ENCODE measurements at places on chromosomes 4 and X.

DNA sequence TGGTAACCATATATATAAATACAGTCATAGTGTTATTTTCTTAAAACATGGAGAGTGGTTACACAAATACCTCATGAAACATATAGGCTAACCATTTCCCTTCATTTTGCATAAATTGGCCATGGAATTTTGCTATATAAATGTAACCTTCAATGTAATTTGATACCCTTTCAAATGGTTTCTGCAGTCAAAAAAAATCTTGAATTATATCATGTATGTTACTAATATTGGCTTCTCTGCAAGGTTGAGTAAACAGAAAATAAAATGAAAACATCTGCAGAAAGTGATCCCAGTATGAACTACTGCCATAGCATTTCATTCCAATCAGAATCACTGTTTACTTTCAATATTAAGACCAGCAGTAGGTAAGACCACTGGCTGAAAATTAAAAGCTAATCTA lies 1165.9 kb upstream of the TENM3 start:
- no peak for DNase-seq

- no peak for DNase-seq
These were observed 15.2 kb downstream of the EFNB1 start for GRCh38 chrX:68843992-68844391.

DNA sequence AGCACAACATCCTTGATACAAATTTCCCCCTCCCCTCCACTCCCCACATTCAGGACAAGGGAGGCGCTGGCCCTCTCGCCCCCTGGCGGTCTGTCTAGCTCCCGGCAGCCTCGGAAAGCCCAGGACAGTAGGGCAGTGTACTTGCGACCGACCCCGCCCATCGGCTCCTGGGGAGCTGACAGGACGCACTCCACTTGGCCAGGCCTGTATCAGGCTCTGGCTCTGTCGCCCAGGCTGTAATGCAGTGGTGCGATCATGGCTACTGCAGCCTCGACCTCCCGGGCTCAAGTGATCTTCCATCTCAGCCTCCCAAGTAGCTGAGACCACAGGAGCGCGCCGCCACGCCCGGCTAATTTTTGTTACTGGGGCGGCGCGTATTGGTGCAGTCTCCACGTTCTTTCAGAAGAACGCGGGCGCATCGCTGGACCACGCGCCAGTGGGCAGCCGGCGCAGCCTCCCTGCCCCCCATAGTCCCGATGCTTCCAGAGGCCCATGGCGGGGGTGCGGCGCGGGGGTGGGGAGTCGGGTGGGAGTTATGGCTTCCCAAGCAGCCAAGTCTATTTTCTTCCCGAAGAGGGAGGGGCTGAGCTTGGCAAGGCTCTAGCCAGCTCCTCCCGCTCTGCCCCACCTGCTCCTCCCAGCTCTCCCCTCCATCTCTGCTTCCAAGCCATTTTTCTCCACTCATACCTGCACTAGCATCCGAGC lies 7.8 kb upstream of the AKAP14 start:
- peak; percentile 22 for DNase-seq

- DNase-seq = no peak
These were observed 304.1 kb upstream of the HAND2 start for GRCh38 chr4:173834151-173834550.

DNA sequence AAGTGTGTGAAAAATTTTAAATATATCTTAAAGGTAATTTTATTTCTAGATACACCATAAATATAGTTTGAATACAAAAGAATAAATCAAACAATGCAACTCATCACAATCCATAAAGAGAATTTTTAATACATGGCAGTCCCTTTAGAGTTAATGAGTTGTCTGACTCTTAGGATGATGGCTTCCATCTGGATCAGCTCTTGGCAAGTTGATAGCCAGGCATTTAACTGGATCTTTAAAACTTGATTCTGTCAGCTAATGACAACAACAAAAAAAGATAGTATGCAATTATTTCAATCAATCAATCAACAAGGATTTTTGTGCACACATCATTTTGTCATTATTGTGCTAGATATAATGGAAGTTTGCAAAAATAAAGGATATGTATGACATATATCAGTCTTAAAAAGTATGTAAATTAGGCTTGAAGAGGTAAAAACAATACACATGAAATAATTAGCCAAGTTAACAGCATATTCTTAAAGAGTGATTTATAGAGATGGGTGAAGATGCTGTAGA lies 174.9 kb upstream of the PCDH18 start:
- no peak for DNase-seq

DNA sequence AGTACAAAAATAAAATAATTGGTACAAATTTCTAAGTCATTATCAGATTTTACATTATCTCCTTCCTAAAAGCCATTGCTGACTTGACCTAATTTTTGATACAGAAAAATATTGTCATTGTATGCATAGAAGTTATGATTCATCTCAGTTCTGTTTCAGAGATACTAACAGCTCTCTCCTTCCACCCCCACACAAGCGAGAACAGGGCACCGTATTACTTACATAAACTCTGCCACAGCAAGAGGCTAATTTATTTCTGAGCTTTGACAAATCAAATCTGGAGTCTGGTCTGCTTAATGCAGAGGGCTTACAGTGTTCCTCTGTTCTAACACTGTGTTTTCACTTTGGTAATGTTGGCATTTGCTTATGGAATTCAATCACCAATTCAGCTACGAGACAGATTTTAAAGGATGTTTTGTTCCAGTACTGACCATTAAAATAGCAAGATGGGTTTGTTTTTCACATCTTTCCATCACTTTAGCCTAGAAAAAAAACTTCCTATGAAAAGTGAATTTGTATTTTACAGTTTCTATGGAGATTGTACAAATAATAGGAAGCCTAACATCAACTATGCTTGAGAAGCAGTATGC lies 181.8 kb downstream of the USP46 start:
- DNase-seq = no peak

- DNase-seq = no peak
These were observed 50.6 kb upstream of the ACSL4 start for GRCh38 chrX:109783701-109784079.

GRCh38 chr4:80461412-80461811 lies 125.9 kb downstream of the CFAP299 start:
- DNase-seq = no peak

DNA sequence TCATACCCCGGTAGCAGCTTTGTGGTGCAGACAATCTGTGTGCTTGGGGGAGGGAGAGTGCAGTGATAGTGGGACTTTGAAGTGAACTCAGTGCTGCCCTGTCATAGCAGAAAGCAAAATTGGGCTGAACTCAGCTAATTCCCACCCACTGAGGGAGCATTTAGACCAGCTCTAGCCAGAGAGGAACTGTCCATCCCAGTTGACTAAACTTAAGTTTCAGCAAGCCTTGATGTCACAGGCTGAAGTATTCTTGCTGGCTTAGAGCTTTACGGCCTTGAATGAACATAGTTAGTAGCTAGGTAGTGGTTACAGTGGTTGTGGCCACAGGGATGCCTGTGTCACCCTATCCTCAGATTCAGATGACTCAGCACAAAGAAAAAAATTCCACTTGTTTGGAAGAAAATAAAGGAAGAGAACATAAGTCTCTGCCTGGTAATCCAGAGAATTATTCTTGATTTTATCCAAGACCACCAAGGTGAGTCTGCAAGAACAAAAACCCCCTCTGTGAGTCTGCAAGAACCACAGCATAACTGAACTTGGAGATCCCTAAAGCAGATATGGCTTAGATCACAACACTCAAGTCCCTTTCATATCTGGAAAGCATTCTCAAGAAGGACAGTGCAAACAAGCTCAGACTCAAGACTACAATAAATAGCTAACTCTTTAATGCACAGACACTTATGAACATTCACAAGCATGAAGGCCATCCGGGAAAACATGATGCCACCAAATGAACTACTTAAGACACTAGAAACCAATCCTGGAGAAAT lies 39.4 kb downstream of the ADH7 start:
- no peak for DNase-seq

- no peak for DNase-seq
These were observed 12.3 kb upstream of the NDP start for GRCh38 chrX:43985511-43985910.

DNA sequence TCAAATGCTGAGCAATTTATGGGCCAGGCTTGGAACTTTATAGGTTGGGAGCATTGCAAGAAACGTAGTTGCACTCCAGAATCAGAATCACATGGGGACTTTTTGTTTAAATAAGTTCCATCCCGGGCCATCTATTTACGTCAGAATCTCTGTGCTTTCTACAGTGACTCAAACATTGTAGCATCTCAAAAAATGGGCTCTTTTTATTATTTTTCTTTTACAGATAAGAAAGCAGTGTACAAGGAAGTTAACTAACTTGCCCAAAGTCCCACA lies 10.2 kb downstream of the CC2D2A start:
- no peak for DNase-seq

- DNase-seq = peak; percentile 48
These were observed at the start of gene PRKX for GRCh38 chrX:3713225-3713936. Gene PRKX (minus strand): TSS chrX:3713649. CDS start chrX:3713253, 396 bp downstream.

DNA sequence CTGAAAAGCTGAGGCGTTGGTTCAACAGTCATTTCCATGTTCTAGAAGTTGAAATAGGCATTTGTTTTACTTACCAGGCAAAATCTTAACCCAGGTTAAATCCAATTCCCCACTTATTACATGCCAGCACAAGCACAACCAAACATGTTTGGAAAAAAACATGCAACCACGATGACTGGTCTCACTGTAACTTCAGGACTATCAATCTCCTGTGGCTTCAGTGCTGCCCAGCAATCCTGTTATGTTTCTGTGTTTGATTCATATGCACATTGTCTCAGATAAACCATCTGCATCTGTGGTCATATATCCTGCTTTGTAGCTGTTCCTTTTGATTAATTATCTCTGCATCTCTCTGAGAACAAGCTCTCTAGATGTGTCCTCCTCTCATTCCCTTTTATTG lies 28.3 kb downstream of the PRDM8 start:
- no peak for DNase-seq

DNA sequence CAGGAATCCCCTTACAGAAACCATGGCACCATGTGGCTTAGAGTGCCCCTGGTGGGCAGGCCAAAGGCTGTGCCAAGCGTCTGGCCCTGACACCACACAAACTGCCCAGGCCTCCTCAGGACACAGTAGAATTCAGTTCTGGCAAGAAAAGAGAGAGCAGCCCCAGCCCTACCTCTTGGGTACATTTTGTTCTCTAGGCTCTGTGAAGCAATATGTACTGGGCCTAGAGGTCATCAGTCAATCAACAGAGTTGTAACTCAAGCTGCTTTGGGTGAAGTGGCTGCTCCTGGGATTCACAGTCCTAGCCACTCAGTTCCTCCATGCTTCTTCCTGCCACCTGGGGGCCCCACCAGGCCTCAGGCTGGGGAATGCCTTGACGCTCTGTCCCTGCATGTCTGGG lies 158.1 kb upstream of the MAMLD1 start:
- DNase-seq = no peak

- DNase-seq = no peak
These were observed 282.7 kb downstream of the ANKRD50 start for GRCh38 chr4:124429746-124430250.

GRCh38 chrX:154123241-154124219 lies 20.5 kb upstream of the OPN1LW start:
- DNase-seq = no peak

DNA sequence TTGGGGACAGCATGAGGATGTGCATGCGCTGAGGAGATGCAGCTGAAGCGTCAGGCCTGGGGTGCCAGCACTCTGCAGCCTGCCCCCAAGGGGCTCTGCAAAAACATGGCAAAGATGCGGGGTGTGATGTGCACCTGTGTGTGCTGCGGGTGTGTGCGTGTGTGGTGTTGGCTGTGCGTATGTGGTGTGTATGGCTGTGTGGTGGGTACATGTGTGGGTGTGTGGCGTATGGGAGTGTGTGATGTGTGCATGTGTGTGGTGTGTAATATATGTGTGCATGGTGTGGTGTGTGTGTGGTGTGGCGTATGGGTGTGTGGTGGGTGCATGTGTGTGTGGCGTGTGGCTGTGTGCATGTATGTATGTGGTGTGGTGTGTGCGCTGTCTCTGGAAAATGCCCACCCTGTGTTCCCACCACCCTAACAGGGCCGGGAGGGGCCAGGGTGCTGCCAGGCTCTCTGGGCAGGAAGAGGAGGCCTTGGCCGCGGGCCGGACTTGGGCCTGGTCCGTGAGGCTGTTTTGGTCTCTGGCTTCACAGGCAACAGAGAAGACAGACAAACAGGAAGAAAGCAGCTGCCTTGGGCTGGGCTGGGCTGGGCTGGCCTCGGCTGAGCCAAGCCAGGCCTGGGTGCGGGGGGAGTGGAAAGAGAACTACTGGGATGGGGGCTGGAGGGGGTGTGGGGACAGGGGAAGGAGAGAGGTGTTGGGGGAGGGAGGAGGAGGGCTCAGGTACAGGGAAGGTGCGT lies 1.1 kb upstream of the AVPR2 start:
- DNase-seq = no peak

DNA sequence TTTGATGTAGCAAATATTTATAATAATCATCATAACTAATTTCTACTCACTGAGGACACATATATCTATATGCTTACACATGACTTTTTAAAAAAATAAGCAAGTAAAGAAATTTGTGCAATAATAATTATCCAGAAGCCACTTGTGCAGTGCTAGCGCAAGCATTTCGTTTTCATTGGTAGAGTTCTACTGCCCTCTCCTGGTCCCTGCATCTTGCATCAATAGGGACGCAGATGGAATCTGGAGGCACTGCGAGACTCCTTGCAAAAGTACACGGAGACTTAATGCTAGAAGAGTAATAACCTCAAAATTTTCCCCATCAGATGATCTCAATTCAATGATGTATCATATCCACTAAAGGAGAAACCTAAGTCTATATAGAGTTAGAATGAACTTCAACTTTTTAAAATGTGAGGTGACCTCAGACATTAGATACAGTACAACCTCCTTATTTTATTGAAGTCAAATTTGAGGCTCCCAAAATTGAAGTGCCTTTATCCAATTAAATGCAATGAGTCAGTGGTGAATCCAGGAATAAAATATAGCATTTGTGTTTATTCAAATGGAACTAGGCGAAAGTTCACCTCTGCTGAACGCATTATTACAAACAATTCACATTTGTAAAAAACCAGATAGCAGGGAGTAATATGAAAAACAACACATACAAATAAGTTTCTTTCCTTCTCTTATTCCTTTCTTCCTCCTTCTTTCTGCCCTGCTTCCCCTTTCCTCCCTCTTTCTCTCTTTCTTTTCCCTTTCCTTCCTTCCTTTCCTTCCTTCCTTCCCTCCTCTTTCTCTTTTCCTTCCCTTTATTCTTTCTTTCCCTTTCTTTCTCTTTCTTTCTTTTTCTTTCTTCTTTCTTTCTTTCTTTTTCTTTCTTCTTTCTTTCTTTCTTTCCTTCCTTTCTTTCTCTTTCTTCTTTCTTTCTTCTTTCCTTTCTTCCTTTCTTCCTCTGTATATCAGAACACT lies 450.0 kb downstream of the ANKRD50 start:
- DNase-seq = peak; percentile 0

DNA sequence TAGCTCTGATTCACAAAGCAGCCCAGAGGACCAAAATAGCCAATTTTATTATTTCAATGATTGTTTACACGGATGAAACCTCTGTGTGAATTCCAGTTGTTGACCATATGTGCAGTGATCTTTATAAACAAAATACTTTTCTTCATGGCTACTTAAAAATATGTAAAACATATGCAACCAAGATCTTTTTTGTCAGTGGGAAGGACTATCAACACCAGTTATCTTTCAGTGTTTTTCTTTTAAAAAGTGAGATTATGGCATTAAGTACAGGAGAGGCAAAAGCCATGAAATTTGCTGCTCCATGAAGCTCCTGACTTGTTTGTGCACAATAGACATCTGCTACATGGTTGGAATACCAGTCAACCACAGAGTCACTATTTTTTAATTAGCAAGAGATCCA lies 184.4 kb downstream of the DKK2 start:
- DNase-seq = no peak

- DNase-seq = no peak
These were observed 154.3 kb upstream of the DCAF8L1 start for GRCh38 chrX:28135378-28136047.

All from activated CD4-positive, CD25-positive, alpha-beta regulatory T cell (primary cell).